ENCODE measurements at places on chromosomes 7 and 10.
A peak's percentile ranks its signal among the peaks of the same experiment; 100 is the strongest.

DNA sequence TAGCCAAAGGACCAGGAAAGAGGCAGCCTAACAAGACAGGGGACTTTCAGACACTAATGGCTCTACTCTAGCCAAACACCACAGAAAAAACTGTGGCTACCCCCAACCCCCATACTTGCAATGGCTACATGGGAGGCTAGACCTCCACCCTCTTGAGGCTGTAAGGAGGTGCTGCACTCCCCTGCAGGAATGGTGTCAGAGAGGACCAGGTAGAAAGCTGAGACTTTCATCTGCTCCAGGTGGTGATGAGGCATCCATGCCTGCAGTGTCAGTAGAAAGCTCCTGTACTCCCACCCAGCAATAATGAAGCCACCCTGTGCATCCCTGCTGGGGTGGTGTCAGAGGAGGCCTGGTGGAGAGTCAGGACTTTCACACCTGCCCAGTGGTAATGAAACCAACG is 18.9 kb upstream of the SORCS3 start:
- no peak for DNase-seq

DNA sequence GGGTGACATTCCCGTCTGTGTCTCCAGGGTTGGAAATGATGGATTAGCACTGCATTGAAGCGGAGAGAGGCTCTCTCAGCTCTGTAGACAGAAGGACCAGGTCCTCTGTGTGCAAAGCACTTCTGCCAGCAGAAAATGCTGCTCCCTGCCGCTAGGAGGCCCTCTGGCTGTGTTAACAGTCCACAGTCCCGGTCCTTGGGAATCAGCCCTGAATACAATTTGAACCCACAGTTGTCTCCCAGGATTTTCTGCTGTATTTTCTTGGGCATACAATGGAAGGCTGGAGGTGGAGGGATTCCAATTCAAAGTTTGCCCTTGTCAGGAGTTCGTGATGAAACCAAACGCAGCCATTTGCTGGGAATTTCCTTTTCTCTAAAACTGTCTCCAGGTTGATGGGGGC is 205.2 kb downstream of the GLRX3 start:
- DNase-seq: no peak

DNA sequence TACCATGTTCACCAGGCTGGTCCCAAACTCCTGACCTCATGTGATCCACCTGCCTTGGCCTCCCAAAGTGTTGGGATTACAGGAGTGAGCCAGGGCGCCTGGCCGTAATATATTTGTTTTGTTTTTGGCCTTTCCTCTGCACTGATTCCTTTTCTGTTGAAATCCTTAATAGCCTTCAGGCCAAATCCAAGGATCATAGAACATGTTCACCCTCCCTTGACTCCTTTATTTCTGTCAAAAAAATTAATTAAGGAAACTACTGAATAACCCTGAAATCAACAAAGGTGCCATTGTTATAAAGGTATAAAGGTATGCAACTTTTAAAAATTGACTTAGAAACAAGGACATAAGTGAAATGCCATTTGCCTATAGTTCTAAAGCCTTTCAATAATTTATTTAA is 15.5 kb upstream of the RALA start:
- no peak for DNase-seq

DNA sequence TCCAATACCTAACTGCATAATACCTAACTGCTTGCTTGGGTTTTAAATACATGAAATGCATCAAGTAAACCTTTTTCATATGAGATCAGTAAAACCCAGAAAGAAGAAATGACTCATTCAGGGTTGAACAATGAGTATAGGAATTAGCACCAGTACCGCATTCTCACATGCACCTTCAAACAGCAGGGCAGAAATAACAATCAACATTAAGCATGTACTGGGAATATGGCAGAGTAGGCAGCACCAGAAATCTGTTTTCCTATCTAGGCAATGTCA is 850.3 kb upstream of the SORCS1 start:
- DNase-seq: no peak

- DNase-seq: no peak
Measured at GRCh38 chr7:158257001-158257400, 330.6 kb downstream of the PTPRN2 start.

DNA sequence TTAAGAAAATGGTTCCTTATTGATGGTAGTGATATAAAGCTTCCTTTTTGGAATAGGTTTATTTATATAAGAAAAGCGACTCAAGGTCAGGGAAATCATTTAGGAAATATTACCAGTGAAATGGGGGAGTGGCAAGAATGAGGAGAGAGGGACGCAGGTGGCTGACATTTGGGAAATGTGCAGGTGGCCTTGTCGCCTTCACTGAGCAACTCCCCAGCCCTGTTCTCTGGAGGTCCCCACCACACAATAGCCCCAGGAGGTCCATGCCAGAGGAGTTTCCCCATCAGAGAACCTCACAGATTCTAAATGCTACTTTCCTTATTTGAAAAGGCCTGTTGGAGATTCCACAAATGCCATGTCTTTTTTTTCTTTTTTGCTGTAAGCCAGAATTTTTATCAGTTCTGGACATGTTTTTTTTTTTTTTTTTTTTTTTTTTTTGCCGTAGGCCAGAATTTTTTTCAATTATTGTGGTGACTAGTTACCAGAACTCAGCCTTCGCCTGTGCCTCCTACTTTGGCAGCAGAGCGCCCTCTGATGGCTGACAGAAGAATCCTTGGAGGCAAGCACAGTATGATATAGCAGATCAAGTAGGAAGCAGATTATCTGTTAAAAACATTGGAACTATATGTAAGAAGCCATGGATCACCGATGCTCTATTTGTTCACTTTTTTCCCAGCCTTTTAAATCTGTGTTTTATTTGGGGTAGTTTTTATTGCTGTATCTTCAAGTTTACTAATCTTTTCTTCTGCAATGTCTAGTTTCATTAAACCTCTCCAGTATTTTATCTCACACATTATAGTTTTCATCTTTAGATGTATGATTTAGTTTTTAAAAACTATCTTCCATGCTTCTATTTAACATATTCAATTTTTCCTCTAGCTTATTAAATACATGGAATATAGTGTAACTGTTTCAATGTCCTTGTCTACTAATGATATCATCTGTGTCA is 18.6 kb downstream of the OPALIN start:
- peak; percentile 48 for DNase-seq

Data from activated T-cell treated with anti-CD3 and anti-CD28 coated beads for 24 hours (primary cell).